ENCODE measurements at places on chromosomes 6 and 20.

- no peak for DNase-seq
Observed at GRCh38 chr6:9405369-9405768, 970.0 kb upstream of the SLC35B3 start.

DNA sequence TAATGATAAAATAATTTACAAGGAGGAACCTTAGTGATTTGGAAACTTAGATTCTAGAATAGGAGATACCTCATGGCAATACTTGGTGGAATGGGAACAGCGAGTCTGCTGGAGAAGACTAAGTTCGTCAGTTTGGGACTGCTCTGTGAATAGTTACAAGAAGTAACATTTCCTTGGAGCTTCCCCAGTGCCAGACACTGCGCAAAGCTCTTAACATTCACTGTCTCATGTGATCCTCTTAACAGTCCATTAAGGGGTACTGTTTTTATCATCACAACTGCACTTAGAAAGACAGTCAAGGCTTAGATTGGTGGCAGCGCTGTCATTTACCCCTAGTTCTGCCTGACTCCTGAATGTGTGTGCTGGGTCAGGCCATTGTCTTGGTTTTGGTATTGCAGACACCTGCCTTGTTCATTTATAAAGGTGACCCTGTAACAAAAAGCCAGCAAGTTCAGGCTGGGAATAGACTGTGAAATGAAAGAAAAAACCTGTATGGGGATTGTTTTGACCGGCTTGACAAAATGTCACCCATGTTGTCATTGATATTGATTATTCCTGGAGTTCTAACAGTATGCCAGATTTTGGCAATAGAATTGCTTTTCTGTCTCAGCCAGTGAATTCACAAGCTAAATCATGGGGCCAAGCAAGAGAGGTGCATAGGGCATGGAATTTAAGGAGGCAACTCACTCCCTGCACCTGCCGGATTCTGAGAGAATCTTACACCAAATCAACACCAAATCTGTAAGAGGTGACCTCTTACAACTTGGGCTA, 118.4 kb downstream of the SASH1 start:
- DNase-seq, result no peak

DNA sequence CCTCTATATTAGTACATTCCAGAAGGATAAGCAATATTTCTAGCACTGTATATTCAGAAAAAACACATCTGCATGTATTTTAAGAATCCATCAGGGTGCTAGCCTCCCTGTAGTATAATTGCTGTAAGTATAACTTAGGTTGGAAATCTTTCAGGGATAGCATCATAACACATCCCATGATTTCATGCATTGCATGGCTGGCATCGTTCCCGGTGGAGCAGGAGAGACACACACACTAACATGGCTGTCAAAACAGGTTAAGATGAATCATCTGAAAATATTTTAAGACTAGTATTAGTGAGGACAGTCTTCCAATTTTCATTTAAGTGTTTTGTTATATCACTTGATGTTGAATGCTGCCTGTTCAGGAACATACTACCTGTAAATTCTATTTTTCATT, 32.1 kb upstream of the CENPW start:
- DNase-seq, result no peak

- no peak for DNase-seq
Observed at GRCh38 chr6:136739501-136739900, 52.8 kb downstream of the MAP3K5 start.

DNA sequence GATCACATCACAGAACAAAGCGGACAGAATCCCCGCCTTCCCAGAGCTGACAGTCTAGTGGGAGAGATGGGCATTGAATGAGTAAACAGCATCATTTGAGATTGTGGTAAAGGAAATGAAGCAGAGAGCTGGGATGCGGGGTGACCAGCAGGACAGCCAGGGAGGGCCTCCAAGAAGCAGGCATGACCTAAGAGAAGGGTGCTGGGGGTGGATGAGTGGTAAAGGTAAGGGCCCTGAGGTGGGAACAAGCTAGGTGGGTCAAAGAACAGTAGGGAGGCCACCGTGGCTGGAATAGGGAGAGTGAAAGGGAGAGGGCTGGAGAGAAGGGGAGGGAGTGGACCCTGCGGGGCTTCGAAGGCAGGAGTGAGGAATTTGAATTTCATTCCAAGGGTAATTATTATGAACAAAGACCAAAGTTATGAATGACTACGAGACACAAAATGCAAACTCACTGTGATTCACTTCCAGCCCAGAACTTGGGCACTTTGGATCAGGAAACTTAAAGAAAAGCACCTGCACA, 61.4 kb downstream of the CEBPB start:
- no peak for DNase-seq

- DNase-seq, result no peak
Observed at GRCh38 chr20:24470746-24471582, 1.5 kb downstream of the SYNDIG1 start.

- DNase-seq, result no peak
Observed at GRCh38 chr6:161590961-161591627, 317.2 kb upstream of the AGPAT4 start.

- no peak for DNase-seq
Observed at GRCh38 chr6:169890049-169890448, 138.6 kb downstream of the ERMARD start.

- no peak for DNase-seq
Observed at GRCh38 chr20:33556246-33556645, 66.3 kb downstream of the CBFA2T2 start.

DNA sequence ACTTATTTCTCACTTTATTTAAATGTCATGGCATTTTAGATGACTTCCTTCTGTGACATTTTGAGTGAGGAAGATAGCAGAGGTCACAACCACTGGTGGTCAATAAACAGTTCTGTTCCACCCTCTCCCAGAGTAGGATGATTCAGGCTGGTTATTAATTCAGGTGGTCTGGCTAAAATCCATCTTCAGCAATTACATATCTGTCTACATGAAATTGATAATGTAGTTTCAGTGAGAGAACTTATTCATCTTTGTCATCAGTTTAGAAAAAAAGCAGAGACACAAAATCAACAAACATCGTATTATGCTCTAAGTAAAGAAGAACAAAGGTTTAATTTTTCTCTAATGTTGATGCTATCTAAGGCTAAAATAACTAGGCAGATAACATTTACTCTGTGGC, 525.5 kb downstream of the TENT5A start:
- DNase-seq, result no peak

DNA sequence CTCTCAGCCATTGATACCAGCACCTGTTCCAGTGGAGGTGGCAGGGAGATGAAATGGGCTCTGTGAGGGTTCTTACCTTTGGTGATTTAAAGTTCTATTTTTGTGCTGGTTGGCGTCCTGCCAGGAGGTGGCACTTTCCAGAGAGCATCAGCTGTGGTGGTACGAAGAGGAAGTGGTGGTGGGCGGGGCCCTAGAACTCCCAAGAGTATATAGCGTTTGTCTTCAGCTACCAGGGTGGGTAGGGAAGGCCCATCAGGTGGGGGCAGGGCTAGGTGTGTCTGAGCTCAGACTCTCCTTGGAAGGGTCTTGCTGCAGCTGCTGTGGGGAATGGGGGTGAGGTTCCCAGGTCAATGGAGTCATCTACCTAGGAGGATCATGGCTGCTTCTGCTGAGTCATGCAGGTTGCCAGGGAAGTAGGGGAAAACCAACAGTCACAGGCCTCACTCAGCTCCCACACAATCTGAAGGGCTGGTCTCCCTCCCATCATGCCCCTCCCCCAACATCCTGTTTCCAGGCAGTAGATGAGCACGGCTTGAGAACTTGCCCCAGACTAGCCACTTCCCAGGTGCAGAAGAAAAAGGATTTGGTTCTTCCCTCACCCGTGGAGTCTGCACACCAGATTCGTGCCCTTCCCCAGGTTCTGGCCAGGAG, 46.6 kb downstream of the MOXD1 start:
- DNase-seq, result no peak

DNA sequence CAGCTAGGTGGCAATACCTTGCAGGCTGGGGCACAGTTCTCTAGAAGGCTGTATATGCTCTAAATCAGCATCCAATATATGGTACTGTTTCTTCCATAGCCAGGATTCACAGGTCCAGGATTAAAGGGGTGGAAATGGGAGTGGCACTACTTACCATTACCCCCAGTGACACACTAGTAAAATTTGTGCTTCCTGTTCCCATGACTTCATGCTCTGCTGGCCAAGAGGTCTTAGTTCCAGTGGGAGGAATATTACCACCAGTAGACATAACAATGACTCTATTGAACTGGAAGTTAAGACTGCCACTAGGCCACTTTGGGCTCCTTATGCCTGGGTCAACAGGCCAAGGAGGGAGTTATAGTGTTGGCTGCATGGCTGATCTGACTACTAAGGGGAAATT, 174.3 kb upstream of the TNFAIP3 start:
- DNase-seq, result no peak

- DNase-seq, result no peak
Observed at GRCh38 chr6:57173056-57173885, 1.1 kb downstream of the BAG2 start.

DNA sequence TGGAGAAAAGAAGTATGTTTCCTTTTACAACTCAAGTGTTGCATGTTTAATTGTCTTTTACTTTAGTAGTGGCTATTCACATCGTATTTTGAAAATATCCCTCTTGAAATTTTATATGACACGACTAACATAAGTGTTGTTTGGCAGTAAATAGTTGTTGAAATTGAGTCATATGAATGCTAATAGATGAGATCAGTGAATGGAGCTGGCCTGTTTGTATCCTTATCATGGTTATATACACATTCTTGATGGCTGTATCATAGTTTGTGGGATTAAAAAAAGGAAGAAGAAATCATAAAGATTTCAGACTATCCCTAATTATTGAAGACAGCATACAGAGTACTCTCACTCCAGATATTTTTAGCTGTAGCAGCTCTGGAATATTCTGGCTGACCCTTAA, 8.2 kb upstream of the RAE1 start:
- DNase-seq, result no peak

DNA sequence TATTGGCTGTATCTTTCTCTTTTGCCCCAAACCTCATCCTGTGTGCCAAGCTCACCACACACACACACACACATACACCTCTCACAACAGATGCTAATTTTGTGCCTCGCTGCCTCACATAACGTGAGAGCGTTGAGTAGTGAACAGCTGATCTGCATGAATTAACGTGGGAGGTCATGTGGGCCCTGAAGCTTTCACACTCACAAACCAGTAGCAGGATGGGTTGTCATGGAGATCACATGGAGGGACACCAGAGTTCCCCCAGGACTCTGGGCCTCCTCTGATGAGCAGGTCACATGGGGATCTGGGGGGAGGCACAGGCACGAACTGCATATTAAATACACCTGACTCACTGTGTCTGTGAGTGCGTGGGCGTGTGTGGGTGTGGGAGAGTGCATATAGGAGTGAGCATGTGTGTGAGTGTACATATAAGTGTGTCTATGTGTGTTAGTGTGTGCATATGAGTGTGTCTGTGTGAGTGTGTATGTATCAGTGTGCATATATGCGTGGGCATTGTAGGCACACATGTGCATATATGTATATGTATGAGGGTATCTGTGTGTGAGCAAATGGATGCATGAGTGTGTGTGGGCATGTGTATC, 62.7 kb upstream of the SULF2 start:
- DNase-seq, result no peak

DNA sequence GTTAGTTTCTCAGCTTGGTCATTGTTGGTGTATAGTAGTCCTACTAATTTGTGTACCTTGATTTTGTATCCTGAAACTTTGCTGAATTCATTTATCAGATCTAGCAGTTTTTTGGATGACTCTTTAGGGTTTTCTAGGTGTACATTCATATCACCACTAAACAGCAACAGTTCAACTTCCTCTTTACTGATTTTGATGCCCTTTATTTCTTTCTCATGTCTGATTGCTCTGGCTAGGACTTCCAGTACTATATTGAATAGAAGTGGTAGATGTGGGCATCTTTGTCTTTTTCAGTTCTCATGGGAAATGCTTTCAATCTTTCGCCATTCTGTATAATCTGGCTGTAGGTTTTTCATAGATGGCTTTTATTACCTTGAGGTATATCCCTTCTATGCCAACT, 61.3 kb upstream of the HEY2 start:
- DNase-seq, result no peak

Data from NCI-H1436 (cell line).